ENCODE measurements at places on chromosomes 5 and 9.

DNA sequence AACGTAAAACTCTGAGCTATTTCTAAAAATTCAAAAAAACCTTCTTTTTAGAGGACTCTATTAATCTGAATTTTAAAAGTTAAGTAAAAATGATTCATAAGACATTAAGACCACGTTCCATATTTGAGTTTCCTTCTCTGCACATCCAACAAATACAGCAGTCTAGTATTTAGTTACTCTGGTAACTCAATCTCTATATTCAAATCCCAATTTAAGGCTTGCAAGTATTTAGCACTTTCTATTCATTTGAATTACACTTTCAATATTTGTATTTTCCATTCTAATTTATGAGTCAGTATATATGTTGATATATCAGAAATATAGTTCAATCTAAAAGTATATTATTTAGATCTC lies 17.7 kb downstream of the RFX3 start:
- DNase-seq, result no peak

DNA sequence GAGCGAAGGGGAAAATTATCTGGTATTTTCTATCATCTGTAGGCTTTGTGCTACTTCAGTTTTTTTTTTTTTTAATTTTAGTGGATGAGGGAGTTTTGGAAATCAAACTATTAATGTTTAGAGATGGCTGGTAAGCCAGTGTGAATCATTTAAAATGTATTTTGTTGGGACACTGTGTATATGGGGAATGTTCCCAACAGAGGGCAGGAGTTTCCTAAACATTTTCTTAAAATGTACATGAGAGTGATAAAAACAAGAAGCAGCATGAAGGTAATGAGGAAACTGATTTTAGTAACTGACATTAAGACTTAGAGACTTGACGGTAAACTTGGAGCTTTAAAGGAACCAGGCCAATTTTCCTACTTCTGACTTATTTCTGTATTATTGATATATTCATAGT lies 68.2 kb upstream of the ITGA2 start:
- no peak for DNase-seq

DNA sequence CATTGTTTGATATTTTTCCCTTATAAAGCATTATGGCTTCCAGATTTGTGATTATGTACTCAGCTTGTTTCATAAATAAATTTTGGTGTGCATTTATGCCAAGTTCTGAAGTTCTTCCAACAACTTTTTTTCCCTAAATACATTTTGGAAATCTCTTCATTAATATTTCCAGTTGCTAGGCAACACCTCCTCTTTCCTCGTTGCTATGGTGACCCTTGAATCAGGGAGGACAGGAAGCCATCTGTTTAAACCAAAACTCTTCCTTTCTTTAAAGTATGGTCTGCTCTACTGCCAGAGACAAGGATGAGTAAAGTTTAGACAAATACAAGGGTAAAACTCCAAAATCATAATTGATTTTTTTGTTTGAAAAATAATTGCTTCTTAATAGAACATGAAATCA lies 779.3 kb downstream of the CDH9 start:
- DNase-seq, result no peak

DNA sequence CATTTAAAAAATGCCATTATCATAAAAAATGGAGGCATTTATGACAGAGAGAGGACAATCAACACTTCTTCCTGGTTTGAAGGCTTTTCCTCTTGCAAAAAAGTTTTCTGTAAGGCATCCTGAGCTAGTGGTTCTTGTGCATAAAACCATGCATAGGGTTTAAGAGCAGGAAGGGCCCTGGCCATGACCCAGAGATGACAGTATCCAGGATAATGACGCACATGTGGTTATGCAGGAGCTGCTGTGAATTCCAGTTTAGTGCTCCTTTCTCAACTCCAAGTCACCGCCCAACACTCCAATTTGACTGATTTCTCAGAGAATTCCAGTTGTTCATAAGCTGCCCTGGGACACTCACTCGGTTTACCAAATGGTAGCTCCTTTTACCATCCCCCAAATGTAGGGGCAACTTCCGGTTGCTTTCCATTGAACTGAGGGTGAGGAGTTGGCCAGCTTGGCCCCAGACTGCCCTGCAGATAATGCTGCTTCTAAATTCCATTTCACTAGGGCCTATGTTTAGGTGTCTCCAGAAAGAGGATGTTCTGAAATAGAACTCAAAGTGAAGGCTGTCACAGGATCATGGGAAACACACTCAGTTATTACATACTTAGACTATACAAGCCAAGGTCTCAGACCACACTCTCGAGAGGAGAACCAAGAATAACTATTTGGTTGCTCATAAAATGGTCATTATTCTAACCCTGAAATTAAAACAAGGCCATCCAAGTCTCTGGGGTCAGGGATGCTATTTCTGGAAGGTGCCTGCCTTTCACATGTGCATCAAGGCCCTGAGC lies 179.1 kb downstream of the SLIT3 start:
- no peak for DNase-seq

GRCh38 chr9:95980262-95981125 lies 105.0 kb downstream of the ERCC6L2 start:
- no peak for DNase-seq

DNA sequence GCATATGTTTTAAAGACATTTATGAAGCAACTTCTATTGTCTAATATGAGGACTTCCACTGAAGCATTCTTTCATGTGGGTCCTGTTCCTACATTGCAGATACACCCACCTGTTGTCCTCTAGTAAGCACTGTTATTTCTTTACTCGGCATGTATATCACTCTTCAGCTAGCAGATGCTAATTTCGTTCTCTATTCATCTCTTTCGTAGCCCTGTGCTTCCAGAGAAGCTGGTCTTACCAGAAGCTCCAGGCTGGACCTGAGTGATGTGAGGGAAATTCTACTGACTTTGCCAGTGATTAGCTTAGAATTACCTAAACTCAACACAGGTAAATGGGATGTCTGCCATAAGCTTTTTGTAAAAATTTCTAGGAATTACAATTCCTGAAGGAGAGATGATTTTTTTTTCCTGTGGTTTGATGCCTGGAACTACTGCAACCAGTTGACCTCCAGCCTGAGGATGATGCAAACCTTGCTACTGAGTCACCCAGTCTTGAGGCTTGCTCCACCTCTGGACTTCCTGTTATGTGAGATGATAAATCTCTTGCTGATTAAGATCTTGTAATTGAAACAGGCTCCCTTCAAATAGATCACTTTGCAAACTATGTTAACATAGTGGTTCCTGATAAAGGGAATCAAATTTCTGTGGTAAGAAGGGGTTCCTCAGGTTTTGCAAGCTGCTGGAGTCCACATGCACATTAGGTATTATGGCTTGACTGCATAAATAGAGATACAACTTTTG lies 52.2 kb upstream of the SPINK5 start:
- DNase-seq, result no peak

Measured in GDM1 (cell line).